ENCODE measurements at places on chromosomes 5 and 9.

GRCh38 chr5:113156271-113156877 is 179.8 kb downstream of the DCP2 start:
- no peak for DNase-seq

DNA sequence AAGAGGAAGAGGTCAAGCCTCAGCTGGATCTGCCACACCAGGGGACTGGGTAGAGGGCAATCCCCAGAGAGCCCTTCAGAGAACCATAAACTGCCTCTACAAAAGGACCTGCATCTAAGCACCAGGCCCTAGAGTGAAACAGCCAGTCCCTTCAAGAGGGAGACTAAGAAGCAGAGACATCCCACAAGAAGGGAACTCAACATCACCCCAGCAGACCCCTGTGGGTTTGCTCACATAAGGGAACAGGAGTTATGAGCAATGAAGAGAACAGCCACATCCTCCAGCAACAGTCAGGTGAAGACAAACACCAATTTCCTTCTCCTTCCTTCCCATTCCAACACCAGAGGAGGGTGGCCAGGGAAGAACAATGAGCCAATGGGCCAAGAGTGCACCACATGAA is 48.9 kb downstream of the TNFSF15 start:
- DNase-seq, result no peak

DNA sequence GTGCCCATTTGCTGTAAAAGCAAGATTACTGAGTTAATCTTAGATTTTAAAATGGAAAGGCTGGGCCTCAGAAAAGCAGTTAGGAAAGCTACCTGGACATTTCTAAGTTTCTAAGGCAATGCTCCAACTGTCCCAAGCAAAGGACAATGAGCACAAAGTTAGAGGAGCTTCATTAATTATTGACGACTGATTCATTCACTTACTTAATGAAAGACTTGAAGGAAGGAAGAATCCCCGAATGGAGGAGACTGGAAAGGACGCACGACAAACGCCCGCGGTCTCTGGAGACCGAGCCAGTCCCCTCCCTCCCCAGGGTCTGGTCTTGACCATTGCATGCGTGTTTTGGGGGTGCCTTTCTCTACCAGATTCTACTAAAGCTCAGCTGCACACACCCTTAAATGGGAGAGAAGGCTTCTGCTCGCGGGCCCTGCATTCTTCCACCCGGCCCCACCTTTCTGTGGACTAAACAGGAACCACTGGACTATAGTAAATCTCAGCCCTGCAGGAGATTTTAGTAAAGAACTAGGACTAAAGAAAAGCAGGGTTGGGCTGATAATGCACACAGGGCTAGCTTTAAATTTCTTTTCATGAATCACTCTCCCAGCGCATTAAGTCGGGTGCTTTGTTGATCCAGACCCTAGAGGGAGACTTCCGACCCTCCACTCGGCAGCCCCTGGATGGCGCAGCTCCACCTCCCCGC is 44.8 kb downstream of the CTSL start:
- DNase-seq, result no peak

- no peak for DNase-seq
These were observed 65.6 kb downstream of the COL5A1 start for GRCh38 chr9:134707031-134707680.

DNA sequence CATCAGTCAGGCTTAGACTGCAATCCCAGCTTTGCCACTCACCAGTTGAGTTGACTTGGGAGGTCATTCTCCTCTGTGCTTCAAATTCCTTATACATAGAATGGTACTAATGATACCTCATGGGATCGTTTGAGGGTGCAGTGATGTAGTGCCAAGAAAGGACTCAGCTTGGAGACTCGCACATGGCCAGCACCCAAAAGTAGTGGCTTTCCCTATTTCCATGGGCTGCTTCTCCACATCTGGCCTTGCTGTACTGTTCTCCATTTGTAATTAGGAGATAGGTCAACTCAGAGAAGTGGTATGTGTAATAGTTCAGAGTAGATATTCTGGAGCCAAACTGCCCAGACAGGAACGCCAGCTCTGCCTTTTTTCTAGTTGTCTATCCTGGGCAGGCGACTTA is 5.5 kb downstream of the CCL19 start:
- no peak for DNase-seq

- no peak for DNase-seq
These were observed 23.8 kb downstream of the NEUROG1 start for GRCh38 chr5:135511761-135512575.

DNA sequence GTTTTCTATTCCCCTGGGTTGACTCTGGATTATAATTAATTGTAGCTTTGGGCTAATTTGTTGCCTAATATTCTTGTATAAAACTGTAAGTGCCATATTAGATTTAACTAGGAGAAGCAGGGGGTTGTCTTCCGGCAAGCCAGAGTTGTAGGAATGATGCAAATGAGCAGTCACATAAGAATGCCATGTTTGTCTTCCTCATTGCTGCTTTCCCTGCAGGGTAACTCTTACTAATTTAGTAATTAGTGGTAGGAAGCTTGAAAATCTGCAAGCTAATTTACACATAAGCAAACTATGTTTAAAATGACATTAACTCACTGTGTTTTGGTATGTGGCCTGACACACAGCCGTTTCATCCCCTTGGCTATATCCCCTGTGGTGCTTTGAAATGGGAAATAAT is 527.8 kb downstream of the KCTD16 start:
- DNase-seq, result no peak

GRCh38 chr9:24479361-24480059 is 66.2 kb downstream of the IZUMO3 start:
- no peak for DNase-seq

DNA sequence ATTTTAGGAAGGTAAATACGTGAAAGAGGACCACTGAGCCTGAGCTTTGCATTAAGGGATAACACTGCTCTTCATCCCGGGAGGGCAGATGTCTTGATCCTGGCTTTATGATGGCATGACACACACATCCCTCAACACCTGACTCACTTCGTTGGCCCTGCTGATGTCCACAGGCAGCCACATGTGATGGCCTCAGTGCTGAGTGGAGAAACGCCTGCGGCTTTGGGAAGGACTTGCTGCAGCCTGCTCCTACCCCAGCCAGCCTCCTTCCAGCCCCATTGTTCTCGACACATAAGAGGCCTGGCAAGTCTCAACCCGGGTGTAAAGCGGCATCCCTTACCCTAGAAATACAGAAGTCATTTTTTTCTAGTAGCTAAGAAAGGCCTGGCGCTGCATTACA is 169.0 kb downstream of the SYK start:
- no peak for DNase-seq

GRCh38 chr9:134593286-134594077 is 48.1 kb upstream of the COL5A1 start:
- no peak for DNase-seq

DNA sequence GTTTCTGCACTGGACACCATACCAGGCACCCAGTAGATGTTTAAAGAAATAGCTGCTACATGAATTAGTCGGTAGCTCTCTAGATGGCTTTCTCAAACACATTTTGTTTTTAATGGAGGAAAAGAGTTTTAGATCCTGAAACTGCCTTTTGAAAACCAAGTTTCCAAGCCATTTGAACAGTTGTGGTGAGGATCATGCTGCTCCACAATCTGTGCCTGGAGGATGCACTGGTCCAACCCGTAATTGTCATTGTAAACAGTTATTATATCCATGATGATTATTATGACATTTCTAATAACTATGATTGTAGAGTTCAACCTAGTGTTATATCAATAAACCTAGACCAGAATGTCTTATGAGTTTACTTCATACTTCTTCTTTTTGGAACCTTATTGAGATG is 35.9 kb upstream of the ZFAND5 start:
- DNase-seq, result no peak

- DNase-seq, result no peak
These were observed 8.9 kb downstream of the PLK2 start for GRCh38 chr5:58450811-58451629.

DNA sequence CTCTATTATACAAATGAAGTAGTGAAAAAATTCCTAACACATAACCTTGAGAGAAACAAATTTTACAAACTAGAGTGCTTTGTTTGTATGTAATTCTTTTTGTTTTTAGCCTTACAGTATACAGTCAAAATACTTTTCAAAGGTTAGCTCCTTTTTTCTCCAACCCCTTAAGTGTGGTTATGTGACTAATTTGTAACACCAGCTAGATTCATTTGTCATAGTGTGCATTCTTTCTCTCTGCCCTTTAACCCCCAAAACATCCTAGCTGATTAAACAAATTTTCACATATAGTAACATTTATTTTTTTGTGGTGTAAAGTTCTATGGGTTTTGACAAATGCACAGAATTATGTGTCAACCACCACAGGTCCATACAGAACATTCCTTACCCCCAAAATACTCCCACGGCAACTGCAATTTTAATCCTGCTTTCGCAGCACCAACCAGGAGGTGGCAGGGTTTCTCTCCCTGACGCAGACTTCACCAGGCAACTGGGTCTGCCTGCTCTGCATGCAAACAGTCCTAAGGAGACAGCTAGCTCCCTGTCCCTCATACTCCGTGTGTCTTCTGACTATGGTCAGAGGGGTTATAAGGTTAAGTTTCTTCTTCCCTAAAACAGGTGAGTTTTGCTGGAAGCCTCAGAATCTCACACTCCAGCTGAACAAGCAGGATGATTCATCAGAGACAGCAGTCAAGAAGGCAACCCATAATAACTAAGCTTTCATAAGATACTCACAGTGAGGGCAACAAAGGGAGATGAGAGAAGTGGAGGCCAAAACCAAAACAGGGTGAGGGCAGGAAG is 44.5 kb upstream of the NR5A1 start:
- DNase-seq, result no peak

- DNase-seq, result no peak
These were observed 680 bp downstream of the GLRA1 start for GRCh38 chr5:151923866-151924476.

DNA sequence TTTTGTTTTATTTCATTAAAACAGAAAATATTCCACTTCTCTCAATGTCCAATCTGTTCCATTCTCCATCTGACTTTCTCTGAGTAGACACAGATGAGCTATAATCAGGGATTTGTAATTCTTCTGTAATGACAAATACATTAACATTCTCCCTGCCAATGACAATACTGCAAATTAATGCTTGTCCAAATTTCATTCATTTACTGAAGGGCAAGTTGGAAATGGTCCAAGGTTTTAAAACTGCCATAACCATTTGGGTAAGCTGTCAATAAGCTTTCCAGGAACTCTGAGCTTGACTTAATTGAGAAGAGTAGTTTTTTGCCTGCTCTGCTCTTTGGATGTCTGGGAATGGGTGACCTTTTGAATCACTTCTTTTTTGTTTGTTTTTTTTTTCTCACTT is 253.5 kb downstream of the DMRTA1 start:
- no peak for DNase-seq

DNA sequence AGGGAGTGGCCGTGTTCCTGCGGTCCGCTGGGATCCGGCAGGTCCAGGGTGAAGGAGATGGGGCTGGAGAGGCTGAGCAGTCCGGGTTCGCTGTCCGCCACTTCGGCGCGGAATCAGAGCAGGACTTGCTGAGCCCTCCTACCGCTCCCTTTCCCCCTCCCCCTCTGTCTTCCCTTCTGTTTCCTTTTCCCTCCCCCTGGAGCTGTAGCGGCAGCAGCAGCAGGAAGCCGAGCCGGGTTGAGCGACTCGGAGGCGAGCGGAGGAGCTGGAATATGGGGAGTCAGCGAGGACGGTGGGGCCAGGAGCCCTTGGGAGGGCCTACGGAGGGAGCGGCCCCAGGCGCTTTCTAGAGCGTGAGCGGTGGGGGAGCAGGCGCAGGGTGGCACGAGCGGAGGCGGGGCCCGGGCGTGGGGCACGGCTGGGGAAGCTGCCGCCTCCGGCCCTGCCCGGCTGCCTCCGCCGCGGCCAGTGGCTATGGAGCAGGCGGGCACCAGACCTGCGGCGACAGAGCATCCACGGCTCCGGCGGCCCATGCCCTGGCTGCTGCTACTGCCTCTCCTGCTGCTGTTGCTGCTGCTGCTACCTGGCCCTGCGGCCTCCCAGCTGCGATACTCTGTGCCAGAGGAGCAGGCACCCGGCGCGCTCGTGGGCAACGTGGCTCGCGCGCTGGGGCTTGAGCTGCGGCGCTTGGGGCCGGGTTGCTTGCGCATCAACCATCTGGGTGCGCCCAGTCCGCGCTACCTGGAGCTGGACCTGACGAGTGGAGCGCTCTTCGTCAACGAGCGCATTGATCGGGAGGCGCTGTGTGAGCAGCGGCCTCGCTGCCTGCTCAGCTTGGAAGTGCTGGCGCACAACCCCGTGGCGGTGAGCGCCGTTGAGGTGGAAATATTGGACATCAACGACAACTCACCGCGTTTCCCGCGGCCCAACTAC is at the start of gene PCDHAC2:
PCDHAC2 (plus strand) TSS at position 184 of the 933 bp plus-strand sequence; CDS start at position 475, 291 bp downstream.
- DNase-seq, result no peak

DNA sequence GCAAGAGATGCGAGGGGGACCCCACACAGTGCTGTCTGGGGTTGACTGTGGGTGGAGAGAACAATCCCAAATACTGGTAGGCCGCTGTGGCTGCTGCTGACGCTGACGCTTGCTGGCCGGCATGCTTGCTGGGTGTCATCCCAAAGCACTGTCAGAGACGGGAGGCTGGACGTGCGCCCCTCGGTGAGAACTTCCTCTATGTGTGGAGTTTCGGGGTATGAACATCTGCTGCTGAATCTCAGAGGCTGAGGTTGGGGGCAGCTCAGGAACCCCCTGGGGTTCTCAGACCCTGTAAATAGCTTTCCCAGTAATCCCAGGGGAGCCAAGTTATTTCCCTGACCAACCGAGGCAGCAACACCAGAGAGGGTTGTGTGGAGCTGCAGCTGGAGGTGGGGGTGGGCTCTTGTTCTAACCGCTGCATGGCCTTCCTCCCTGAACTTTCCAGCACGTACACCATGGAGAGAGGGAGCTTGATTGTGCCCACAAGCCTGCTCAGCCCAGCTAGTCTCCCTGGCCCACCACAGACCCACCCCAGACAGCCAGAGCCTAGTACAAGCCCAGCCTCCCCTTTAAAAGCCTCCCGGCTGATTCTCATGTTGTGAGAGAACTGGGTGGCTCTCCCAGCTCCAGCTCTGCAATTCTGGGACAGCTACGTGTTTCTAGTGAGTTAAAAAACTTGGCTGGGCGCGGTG is 21.8 kb upstream of the SLC12A7 start:
- DNase-seq, result no peak
